ENCODE measurements at places on chromosomes 3 and 15.

GRCh38 chr15:94704421-94704820, 473.1 kb downstream of the MCTP2 start:
- no peak for DNase-seq

DNA sequence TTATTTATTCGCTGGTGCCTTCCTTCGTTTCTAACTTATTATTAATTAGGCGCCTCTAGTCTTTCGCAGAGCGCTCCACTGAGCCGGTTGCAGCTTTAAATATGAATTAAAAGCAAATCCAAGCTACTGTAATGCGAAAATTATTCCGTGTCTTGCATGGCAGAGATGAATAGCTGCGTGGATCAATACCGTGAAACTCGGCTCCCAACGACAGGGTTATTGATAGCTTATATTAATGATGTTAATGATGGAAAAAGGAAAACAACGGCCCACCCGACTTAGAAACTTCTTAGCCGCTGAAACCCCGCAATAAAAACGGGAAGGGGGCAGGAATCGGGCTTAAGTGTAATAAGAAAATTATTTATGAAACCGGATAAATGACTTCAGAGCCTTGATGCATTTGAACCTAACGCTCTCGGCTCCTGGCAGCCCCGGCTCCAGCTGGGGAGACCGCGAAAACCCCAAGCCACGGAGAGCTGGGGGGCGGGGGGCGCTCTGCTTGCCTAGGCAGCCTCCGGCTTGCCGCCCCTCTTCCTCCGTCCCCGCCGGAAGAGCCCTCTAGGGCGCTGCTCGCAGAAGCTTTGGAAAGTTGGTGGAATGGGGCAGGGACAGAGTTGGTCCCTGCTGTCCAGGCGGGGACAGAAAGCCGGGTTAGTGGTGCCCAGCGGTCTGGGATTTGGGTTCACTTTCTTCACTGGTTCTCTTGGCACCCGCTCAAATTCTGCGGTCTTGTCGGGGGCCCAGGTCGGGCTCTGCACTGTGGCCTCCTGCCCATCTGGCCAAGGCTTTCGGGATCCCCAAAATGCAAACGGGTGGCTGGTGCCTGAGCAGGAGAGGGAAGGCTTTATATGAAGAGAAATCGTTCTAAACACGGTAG, 7.7 kb upstream of the ONECUT1 start:
- no peak for DNase-seq

DNA sequence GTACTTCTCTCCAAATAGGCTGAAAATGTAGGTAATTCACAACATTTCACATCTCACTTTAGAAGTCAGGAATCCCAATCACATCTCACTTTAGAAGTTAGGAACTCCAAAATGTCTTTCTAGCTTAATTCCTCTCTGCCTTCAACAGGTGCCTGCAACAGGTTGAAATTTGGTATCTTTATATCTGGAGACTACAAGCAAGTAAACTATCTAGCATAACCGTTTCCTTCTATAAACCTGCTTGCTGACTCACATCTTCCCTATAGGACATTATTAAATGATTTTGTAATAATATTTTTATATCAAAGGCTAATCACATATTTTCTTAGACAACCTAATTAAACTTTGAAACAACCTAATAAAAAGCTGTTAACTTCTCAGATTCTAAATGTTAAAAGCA, 18.2 kb downstream of the RFX7 start:
- no peak for DNase-seq

DNA sequence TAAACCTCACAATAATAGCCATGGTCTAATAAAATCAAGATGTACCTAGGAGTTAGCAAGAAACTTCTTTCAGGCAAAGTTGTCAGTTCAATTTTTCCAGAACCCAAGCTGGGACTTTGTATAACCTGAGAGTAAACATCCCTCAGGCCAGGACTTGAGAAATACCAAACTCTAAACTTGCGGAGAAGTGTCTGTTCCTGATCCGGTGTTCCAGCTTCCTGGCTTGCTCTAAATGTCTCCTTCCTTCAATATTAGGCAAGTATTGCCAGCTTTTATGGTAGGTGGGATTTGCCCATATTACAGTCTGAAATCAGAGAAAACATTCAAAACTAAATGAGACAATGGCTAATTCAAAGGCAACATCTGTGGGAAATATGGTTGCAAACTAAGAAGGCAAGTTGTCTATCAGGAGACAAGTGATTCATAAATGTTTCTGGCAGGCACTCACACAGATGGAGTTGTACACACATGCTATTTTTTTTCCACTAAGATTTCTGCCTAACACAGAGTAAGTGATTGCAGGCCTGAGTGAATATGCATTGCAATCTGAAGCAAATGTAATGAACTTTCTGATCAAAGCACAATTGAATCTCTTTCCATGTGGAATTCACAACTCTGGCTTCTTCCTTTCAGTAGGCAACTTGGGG, 88.3 kb upstream of the COL8A1 start:
- no peak for DNase-seq

- no peak for DNase-seq
These were observed 449.5 kb upstream of the TBL1XR1 start for GRCh38 chr3:177646749-177647148.

DNA sequence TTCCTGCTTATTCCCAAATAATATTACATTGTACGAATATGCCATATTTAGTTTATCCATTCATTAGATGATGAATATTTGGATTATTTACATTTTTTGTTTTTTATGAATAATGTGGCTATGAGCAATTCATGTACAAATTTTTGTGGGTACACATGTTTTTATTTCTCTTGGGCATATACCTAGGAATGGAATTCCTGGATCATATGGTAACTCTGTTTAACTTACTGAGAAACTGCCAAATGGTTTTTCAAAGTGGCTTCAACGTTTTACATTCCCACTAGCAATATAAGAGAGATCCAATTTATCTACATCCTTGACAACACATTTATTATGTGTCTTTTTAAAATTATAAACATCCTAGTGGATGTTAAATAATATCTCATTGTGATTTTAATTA, 362.0 kb upstream of the TMCO5A start:
- no peak for DNase-seq

DNA sequence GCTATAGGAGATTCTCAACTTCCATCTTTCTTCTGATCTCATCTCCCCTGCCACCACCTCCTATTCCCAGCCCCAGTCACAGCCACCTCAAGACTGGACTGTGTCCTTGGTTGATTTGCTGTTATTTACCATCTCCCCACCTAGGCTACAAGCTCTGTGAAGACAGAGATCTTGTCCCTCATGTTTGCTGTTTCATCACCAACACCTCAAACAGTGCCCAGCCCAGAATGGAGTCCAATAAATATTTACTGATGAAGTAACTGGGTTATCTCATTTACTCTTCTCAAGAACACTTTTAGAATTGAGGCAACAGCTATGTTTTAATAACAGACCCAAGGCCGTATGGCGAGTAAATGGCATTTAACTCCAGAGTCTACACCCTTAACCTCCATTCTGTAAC, 29.1 kb upstream of the ARHGEF3 start:
- DNase-seq = no peak

GRCh38 chr15:89442671-89443307, 53.6 kb downstream of the RHCG start:
- peak; percentile 74 for DNase-seq

- DNase-seq = no peak
These were observed 49.6 kb upstream of the BNIP2 start for GRCh38 chr15:59738676-59739075.

DNA sequence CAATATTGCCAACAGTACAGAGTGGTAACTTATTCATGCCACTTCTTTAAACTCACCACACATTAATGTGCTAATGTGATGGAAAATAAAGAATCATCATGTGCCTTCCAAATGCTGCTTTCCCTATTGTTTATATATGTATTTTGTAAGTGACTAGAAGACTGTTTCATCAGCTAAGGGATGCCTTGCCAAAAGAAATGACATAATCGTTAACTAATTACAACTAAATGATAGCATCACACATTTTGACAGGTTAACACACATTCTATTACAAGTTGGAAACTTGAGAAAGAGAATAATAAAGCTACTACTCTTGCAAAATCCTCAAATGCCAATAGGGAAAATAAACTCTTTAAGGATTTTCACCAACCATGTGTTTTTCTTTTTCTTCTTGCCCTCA, 329.9 kb upstream of the AGTR1 start:
- no peak for DNase-seq

DNA sequence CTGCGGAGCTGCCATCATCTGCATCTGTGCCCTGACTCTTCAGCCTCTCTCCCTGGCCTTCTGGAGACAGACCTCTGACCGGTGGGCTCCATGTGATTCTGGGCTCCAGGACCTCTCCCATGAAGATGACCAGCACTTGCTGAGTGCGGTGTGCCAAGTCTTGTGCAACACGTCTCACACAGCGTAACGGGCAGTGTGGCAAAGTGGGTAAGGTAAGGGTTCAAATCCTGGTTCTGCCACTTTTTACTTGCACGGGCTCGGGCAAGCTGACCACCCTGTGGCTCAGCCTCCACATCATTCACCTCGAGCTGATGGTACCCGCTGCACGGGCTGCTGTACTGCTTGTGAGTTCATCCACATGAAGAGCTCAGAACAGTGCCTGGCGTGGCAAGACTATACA, 6.5 kb upstream of the SYNM start:
- no peak for DNase-seq

- DNase-seq = peak; percentile 21
These were observed 533.0 kb upstream of the SEMA6D start for GRCh38 chr15:47184003-47184907.

DNA sequence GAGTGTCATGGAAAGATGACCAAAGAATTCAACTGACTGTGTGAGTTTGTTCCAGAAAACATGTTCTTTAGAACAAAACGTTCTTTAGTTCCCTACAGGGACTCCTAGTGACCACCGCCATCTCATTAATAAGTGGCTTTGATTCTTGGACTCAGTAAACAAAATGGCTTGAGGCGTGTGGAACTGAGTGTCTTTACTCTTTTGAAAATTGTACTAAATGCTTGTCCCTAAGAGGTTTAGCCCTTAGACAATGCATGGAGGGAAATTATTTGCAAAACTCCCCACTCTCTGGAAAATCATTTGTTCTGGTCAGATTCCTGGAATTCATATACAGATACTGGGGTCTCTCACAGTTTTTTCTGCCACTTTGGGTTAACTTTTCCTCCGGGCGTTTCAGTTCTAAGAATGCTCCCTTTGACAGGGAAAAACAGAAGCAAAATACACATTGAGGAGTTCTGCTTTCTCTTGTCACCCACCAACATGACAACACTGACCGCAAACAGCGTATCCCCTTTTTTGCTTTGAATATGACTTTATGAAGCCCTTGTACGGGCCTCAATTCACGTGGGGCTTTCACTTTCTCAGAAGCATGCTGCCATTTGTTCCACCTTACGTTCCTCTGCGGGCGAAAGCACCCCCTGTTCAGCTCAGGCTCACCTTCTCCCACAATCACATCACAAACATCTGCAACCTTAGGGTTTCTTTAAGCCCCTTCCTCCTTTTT, 15.3 kb upstream of the NRROS start:
- DNase-seq = no peak

DNA sequence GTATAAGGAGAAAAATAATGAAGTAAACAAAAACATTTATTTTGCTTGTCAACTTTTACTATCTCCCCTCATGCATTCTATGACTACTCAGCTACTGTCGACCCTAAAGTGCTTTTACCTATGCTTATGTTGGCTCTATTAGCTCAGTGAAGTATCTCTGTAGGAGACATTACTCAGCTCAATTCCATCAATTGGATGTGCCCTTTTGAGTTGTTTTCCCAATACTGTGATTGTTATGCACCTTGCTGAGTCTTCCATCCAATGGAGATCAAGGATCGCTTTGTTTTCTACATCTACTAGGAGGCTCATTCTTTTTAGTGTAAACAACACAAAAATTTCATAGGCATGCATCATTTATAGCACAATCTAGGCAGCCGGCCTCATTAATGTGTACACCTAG, 403.8 kb upstream of the ARL6 start:
- DNase-seq = no peak

DNA sequence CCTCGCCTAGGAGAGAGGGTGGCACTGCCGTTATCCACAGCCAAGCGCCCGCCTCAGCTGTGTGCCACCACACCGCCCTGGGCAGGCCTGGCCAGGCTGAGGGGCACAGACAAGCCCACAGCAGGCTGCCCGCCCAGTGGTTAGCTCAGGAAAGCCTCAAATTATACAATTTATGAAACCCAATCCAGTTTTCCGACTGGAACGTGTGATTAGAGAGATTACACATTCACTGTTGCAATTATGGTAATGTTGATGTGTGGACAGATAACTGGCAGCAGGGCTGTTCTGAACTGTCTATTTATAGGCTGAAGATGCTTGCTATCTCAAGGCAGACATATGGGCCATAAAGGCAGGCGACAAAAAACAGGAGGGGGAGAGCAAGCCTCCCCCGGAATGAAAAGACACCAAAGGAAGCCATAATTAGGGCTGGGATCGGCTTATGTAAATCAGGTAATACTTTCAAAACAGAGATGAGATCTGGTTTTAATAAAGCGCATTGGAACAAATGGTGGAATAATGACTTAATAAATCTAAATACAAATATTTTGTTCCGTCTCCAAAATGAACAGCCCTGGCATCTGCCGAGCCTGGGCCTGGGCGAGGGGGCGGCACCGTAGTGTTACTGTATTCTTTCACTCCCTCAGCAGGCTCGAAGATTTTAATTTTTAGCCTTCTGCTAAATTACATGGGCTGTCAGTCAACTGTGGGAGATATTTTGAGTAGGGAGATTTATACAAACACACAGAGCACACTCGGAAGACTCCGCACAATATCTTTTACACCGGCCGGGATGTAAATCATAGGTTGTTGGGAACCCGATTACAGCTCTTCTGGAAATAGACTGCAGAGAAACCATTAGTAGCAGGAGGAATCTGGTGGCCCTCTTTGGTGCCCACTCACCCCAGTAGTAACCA, 103.1 kb upstream of the TLE3 start:
- DNase-seq = peak; percentile 27

DNA sequence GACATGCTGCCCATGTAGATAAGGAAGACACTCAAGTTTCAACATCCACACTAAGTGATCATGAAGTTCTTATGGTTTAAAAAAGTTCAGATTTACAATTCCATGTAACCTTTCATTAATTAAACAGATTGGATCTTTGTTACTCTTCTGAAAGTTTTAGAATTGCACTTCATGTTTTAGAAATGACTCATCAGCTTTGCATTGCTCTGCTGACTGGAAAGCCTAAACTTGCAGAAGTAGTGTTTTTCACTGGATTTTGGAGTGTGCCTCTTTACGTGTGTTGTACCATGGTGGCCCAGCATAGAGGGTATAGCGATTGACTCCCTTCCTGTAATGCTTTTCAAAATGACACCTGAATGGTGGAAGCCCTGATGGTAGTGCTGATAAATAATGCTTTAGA, 157.9 kb downstream of the BBX start:
- no peak for DNase-seq

DNA sequence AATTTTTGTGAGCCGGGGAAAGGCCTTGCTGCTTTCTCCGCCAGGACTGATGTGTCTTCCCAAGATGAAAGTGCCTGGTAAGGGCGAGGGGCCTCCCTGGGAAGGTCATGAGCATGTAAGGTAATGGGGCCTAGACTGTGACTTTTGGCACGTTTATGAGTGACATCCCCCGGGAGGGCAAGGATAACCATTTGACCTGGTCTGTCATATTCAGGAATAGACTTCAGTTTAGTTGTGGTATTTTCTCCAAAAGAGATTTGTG, 631 bp upstream of the CNBP start:
- no peak for DNase-seq

- no peak for DNase-seq
These were observed 713.5 kb upstream of the LMCD1 start for GRCh38 chr3:7787871-7788828.

Measured in dorsolateral prefrontal cortex (tissue), 122 donors.